Endothelial cell of umbilical vein (primary cell): ENCODE measurements at places on chromosomes 3 and 15. TPM values are rescaled to one million over a fixed set of nuclear protein-coding genes. Genes with fewer than 3 reads are reported as not detected.
A peak's percentile ranks its signal among the peaks of the same experiment; 100 is the strongest.

DNA sequence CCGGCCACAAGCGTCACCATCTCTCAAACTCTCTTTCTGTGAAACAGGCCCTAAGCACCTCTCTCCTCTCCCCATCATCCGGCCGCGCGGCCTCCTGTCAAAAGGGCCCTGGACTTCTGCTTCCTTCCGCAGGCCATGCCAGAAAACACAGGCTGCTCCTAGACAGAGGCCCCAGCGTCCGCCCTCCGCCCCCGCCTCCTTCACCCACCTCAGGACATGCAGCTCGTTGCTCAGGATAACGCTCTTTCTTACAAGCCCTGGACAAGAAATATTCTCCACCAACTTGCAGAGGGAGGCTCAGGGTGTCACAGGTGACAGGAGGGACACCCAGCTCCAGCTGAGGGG lies 212.0 kb downstream of the XXYLT1 start:
- H3K36me3 ChIP-seq, result no peaks in the 10 kb centered on the region
- H3K27me3 ChIP-seq, result no peaks in the 10 kb centered on the region
- H3K4me3 ChIP-seq, result no peak overlapping the region

SAMD7 gene
- total RNA-seq, result not detected in 2 replicates

DNA sequence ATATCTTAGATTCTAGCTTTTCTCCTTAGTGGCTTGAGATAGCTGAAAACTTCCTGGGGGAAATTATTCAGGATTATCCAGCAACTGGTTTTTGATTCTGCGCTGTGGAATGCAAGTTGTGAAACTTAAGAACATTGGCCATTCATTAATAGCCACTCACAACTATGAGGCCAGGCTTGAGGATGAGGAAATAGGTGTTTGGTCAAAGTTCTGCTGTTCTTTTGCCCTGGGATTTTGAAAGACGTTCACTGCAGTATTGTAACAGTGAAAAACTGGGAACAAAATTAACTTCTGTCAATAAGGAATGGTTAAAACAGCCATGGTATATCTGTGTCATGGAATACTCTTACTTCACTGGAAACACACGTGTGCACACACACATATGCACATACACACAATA lies 44.1 kb downstream of the CTXND1 start:
- H3K36me3 ChIP-seq, result no peaks in the 10 kb centered on the region
- no peak overlapping the region for H3K27ac ChIP-seq
- peaks cover 6% of the 10 kb centered on the region for H3K27me3 ChIP-seq
- H3K4me1 ChIP-seq, result no peaks in the 10 kb centered on the region
- no peak for DNase-seq
- no peak overlapping the region for H3K4me3 ChIP-seq

ENTPD3 gene
- total RNA-seq, result not detected in 2 replicates

DNA sequence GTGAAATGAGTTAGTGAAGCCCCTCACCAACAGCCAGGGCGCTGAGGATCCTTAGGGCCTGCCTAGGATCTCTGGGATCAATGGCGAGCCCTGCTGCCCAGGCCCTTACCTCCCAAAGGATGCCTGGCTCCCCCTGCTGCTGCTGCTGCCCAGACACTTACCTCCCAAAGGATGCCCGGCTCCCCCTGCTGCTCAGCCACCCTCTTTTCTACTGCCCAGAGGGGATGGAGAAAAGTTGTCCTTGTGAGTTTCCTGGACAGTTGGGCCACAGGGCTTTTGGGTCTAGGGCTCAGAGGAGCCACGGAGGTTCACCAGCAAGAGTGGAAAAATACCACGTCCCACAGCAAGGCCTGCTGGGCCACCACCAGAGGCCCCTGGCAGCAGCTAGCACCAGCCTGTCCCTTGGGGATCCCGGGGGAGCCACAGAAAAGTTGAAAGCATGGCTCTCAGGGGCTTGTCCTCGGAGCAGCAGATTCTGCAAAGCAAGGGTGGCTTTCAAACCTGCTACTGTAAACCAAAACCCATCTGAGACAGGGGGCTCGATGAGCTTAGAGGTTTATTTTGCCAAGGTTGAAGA lies 59.4 kb downstream of the SLC6A6 start:
- no peaks in the 10 kb centered on the region for H3K27me3 ChIP-seq
- peaks cover 38% of the 10 kb centered on the region for H3K4me1 ChIP-seq
- H3K27ac ChIP-seq, result no peak overlapping the region

WNT5A gene
- 0.25 and 0.33 TPM in 2 replicates for total RNA-seq

GRCh38 chr15:99169769-99170311 lies 65.0 kb downstream of the SYNM start:
- H3K27ac ChIP-seq, result no peak overlapping the region
- no peak overlapping the region for H3K4me3 ChIP-seq
- peaks cover 13% of the 10 kb centered on the region for H3K4me1 ChIP-seq

MYO5C gene
- 18.4 and 19.4 TPM in 2 replicates for total RNA-seq

- no peak overlapping the region for H3K27ac ChIP-seq
- no peaks in the 10 kb centered on the region for H3K27me3 ChIP-seq
- DNase-seq, result no peak
- peaks cover 3% of the 10 kb centered on the region for H3K4me1 ChIP-seq
- peaks cover 2% of the 10 kb centered on the region for H3K36me3 ChIP-seq
These were observed 38.4 kb downstream of the OXSR1 start for GRCh38 chr3:38203690-38204089.

ARPP19 gene
- 176 and 191 TPM in 2 replicates for total RNA-seq

DNA sequence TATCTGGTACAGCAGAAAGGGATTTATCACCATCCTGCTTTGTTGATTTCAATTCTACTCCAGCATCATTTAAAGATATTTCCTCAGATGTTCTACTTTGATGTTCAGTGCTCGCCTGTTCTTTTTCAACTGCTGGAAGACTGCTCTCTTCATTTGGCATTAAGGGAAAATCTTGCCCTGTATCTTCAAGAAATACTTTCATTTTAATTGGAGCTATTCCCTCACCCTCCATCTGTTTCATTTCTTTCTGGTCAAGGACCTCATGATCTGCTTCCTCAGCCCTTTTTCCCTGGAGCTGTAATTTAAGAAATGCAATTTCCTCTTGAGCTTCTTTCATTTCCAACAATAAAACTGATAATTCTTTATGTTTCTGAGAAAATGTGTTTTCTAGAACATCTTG lies 37.8 kb upstream of the HCLS1 start:
- H3K27me3 ChIP-seq, result no peaks in the 10 kb centered on the region
- H3K27ac ChIP-seq, result no peak overlapping the region
- no peaks in the 10 kb centered on the region for H3K4me1 ChIP-seq
- H3K36me3 ChIP-seq, result peaks cover 11% of the 10 kb centered on the region

EPHB3 gene
- total RNA-seq, result not detected in 2 replicates

- H3K36me3 ChIP-seq, result no peaks in the 10 kb centered on the region
- no peak overlapping the region for H3K27ac ChIP-seq
- no peak overlapping the region for H3K4me3 ChIP-seq
- H3K4me1 ChIP-seq, result no peaks in the 10 kb centered on the region
These were observed 307.3 kb upstream of the CTDSPL start for GRCh38 chr3:37554364-37554763.

UBA7 gene
- total RNA-seq, result 41.9 and 57.4 TPM in 2 replicates

SECISBP2L gene
- 44.7 and 52.3 TPM in 2 replicates for total RNA-seq

SNTN gene
- not detected in 2 replicates for total RNA-seq

DPPA2 gene
- not detected in 2 replicates for total RNA-seq

- peaks cover 3% of the 10 kb centered on the region for H3K4me1 ChIP-seq
- H3K36me3 ChIP-seq, result no peaks in the 10 kb centered on the region
- H3K4me3 ChIP-seq, result no peak overlapping the region
These were observed 281.0 kb upstream of the TBL1XR1 start for GRCh38 chr3:177478170-177478867.

GRCh38 chr15:62462268-62462667 lies 297.2 kb upstream of the C2CD4B start:
- H3K36me3 ChIP-seq, result no peaks in the 10 kb centered on the region
- no peak overlapping the region for H3K27ac ChIP-seq
- no peak overlapping the region for H3K4me3 ChIP-seq

ITIH1 gene
- not detected in 2 replicates for total RNA-seq

GRCh38 chr3:31762888-31763351 lies 218.1 kb downstream of the OSBPL10 start:
- H3K4me3 ChIP-seq, result no peak overlapping the region
- H3K27me3 ChIP-seq, result no peaks in the 10 kb centered on the region
- no peaks in the 10 kb centered on the region for H3K36me3 ChIP-seq
- H3K27ac ChIP-seq, result no peak overlapping the region

DNA sequence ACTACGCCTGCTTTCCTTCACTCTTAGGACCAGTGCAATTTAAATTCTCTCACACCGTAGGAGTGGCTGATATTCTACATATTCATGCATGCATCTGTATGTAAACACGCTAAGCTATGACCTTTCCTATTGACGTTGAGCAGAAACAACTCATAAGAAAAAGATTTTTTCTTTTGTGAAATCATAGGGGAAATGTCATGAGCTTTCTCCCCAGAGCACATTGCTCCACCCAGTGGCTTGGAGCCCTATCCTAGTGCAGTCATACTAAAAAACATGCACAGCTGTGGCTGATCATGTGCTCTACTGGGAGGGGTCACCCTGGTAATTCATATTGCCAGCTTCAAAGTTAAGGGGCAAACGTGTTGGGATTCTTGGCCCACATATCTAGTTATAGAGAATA lies 1.8 kb upstream of the MESD start:
- H3K36me3 ChIP-seq, result no peaks in the 10 kb centered on the region
- no peaks in the 10 kb centered on the region for H3K27me3 ChIP-seq
- no peak overlapping the region for H3K27ac ChIP-seq
- no peak for DNase-seq
- no peak overlapping the region for H3K4me3 ChIP-seq
- peaks cover 18% of the 10 kb centered on the region for H3K4me1 ChIP-seq

- DNase-seq, result no peak
- H3K27ac ChIP-seq, result no peak overlapping the region
- no peaks in the 10 kb centered on the region for H3K4me1 ChIP-seq
These were observed 26.2 kb upstream of the ATP13A3 start for GRCh38 chr3:194512895-194513601.

DNA sequence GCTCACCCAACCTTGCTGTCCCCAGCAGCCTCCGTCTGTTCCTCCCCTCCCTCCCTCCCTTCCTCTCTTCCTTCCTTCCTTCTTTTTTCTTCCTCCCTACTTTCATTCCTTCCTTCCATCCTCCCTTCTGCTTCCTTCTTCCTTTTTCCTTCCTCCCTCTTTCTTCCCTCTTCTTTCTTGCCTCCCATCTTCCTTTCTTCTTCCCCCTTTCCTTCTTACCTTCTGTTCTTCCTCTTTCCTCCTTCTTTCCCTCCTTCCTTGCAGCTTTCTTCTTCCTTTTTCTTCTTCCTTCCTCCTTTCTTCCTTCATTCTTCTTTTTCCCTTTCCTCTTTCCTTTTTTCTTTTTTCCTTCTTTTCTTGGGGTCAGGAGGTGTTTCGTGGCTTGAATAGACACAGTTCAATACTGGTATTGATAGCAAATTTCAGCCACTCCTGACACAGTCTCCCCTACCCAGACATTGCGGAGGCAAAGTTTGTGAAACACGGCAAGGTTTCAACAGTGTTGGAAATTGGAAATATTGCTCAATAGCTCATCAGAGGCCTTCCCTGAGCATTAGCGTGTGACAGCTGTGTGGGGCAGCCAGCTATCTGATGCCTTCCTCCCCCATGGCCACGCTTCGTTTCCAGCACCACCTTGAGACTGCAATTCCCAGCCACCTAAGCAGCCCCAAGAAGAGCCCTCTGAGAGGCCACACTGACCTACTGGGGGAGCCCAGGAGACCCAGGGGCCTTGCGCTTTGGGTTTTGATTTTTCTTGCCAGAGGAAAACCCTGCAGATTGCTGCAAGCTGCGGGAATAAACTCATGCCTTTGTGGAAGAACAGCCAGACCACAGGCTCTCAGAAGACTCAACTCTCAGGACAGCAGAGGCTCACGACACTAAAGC lies 82.2 kb downstream of the KLF15 start:
- H3K4me1 ChIP-seq, result peaks cover 19% of the 10 kb centered on the region
- H3K27ac ChIP-seq, result peak overlapping the region; percentile 17
- no peaks in the 10 kb centered on the region for H3K27me3 ChIP-seq
- no peaks in the 10 kb centered on the region for H3K36me3 ChIP-seq
- DNase-seq, result no peak

- H3K27me3 ChIP-seq, result no peaks in the 10 kb centered on the region
- H3K27ac ChIP-seq, result no peak overlapping the region
- no peaks in the 10 kb centered on the region for H3K4me1 ChIP-seq
- DNase-seq, result no peak
These were observed 3.4 kb downstream of the FSD2 start for GRCh38 chr15:82802497-82802896.

DNA sequence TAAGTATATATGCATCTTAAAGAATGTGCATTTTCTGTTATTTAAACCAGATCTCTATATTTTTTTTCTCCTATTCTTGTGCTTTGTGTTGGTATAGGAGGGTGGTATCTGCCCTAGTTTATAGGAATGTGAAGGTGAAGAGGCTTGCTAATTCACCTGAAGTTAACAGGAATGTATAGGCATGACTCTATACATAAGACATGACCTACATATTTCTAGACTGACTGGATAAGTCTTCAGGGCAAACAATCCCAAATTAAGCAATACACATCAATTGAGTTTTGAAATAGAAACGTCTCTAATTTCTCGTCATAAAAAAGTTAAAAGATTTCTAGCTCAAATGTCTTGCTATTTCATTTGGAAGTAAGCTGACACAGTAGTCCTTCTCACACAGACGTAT lies 410.0 kb downstream of the DIPK2A start:
- H3K4me1 ChIP-seq, result no peaks in the 10 kb centered on the region
- DNase-seq, result no peak
- no peaks in the 10 kb centered on the region for H3K36me3 ChIP-seq
- H3K4me3 ChIP-seq, result no peak overlapping the region
- no peaks in the 10 kb centered on the region for H3K27me3 ChIP-seq

- no peaks in the 10 kb centered on the region for H3K36me3 ChIP-seq
- peaks cover 12% of the 10 kb centered on the region for H3K4me1 ChIP-seq
- H3K27me3 ChIP-seq, result no peaks in the 10 kb centered on the region
- no peak for DNase-seq
- H3K27ac ChIP-seq, result no peak overlapping the region
- H3K4me3 ChIP-seq, result no peak overlapping the region
These were observed 2.4 kb upstream of the ELP6 start for GRCh38 chr3:47515864-47516319.

- no peak overlapping the region for H3K27ac ChIP-seq
- no peak overlapping the region for H3K4me3 ChIP-seq
- no peaks in the 10 kb centered on the region for H3K4me1 ChIP-seq
- no peaks in the 10 kb centered on the region for H3K36me3 ChIP-seq
- DNase-seq, result no peak
These were observed 82.8 kb upstream of the CDV3 start for GRCh38 chr3:133490468-133491351.

DNA sequence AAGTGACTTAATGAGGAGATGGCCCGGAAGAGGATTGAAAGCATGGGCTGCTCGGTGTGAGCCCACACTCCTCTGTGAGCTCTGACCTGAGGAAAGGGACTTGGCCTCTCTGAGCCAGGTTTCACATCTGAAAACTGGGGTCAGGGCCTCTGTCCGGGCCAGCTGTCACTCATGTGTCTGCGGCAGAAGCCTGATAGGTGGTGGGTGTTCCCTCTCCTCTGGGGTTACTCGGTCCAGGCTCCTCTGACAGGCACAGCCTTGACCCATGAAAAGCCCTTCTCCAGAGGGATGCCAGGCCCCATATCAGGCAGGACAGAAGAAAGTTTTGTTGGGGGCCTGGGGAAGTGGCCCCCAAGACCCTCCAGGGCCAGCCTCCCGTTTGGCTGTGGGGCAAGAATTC lies 131.4 kb downstream of the CHSY1 start:
- no peaks in the 10 kb centered on the region for H3K36me3 ChIP-seq
- no peak overlapping the region for H3K4me3 ChIP-seq
- no peaks in the 10 kb centered on the region for H3K27me3 ChIP-seq
- H3K4me1 ChIP-seq, result peaks cover 3% of the 10 kb centered on the region
- no peak overlapping the region for H3K27ac ChIP-seq
